ENCODE measurements at places on chromosomes 13 and 19.
A peak's percentile ranks its signal among the peaks of the same experiment; 100 is the strongest.

GRCh38 chr19:2476451-2477140, 669 bp downstream of the GADD45B start:
- peak; percentile 55 for DNase-seq

DNA sequence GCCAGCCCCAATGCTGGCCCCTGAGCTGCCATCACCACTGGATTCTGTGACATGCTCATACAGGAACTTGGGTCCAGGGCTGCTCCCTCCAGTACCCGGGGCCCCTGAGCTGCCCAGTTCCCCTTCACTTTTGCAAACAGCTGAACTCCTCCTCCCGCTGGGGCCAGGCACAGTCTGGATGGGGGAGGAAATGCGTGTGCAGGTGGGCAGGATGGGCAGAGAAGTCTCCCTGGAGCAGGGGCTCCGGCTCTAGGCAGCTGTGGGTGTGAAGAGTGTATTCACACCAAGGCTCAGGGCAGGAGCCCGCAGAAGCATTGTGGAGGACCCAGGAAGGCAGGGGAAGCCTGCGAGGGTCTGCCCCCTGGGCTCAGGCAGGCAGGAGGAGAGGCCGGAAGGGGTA, 12.4 kb downstream of the POP4 start:
- no peak for DNase-seq

DNA sequence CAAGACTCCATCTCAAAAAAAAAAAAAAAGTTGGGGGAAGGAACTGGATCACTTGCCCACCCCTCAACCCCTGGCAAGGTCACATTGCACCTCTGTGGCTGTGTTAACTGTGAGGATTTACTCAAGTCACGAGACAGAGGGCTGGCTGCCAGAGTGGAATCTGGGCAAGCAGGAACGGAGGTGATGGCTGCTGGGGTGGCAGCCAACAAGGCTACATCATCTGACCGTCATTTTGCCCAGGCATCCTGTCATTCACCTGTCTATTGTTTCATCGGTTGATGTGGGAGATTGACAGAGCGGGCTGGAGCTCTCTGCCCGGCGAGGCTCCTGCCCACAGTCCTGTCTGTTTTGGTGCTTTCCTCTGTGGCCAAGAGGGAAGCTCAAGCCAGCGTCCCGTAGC, 75.7 kb downstream of the DPF1 start:
- DNase-seq = no peak

DNA sequence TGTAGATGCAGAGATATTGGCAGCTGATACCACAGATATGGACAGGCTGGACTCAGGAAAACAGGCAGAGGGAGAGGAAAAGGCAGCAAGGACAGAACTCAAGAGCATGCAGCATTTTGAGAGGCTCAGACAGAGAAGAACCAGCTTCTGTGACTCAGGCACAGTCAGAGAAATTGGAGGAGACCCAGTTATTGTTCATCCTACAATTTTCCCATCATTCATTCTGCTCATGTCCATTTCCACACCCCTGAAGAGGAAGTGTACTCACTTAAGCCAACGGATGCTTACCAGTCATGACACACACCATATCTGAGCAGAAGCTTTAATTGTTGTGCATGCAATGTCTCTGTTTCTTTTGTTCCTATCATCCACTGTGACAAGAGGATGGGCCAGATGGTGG, 359.8 kb upstream of the HTR2A start:
- no peak for DNase-seq

DNA sequence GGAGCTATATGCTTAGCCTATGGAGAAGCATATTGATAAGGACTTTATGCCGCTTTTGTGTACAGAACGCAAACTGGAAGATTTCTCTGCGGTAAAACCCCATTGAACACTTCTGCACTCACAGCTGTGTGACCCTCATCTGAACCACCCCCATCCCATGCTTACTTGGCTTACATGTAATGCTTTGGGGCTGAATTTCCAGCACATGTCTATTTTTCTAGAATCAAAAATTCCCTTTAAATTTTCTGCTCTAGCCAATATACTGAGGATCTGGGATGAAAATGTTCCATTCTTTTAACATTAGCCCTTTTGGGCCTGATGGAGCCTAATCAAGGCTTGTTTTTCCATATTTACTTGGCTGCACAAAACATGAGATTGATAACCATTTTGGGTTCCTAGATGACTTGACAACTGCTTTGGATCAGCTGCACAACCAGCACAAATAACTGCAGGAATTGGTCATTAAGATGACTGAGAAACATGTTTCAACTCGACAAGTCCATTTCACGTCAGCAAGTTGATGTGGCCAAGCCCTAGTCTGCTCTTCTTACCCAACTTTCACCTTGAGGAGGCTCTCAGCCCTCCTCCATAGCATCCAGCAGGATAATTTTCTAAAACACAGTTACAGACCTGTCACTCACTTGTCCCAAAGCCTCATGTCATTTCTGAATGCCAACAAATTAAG, 52.4 kb downstream of the TNFSF11 start:
- no peak for DNase-seq

DNA sequence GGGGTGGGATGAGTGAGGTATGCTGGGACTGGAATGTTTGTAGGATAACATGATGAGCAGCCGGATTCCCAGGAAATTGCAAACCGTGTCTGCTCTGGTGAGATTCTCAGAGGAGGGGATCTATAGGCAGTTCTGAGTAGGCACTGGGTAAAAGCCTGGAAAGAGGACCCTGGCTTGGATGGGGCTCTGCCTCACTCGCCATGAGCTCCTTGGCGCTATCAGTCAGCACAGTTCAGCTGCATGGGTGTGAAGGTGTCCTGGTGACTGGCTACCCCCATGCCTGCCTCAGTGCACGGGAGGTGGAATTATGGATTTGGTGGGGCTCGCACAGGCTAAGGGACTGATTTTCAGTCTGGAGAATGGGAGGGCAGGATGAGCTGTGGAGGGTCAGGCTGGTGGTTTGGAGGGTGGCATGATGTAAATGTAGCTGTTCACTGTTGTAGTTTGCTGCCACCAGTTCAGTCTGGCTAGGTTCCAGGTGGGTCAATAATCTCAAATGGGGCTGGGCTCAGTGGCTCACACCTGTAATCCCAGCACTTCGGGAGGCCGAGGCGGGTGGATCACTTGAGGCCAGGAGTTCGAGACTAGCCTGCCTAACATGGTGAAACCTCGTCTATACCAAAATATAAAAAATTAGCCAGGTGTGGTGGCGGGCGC, 9.2 kb upstream of the ZNF627 start:
- no peak for DNase-seq

DNA sequence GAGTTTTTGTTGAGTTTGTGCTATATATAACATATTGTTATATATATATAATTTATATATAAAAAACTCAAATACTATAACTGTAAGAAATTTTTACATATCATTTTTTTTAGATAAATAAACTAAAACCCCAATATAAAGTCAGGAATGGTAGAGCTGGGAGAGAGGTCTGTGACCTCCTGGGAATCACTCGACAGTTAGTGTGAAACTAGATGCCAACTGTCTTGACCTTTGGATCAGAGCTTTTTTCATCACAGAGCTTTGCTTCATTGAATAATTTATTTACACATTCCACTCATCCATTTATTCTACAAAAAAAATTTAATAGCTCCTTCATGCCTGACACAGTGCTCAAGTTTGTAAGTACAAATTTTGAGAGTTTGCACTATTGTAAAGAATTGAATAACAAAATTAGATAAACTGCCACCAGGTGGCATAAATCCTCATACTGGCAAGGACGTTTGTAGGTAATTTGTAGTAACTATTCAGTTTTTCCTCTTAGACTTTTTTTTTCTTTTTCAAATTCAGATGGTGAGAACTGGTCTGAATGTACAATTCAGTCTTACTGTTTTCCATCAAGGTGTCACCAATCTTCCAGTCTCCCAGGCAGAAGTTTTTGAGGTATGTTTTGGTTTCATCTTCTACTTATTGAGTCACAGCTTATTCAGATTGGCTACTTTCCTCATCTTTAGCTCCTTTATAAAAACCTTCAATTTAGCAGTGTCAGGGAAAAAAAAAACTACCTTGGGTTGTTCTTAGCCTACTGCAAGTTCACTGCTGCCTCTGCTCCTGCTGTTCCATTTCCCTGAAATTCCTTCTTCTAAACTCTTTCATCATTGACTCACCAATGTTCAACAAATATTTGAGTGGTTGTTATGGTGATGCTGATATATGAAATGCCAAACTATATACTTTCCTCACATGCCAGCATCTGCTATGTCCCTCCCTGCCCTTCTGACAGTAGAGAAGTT, 28.7 kb downstream of the LACC1 start:
- DNase-seq = no peak

DNA sequence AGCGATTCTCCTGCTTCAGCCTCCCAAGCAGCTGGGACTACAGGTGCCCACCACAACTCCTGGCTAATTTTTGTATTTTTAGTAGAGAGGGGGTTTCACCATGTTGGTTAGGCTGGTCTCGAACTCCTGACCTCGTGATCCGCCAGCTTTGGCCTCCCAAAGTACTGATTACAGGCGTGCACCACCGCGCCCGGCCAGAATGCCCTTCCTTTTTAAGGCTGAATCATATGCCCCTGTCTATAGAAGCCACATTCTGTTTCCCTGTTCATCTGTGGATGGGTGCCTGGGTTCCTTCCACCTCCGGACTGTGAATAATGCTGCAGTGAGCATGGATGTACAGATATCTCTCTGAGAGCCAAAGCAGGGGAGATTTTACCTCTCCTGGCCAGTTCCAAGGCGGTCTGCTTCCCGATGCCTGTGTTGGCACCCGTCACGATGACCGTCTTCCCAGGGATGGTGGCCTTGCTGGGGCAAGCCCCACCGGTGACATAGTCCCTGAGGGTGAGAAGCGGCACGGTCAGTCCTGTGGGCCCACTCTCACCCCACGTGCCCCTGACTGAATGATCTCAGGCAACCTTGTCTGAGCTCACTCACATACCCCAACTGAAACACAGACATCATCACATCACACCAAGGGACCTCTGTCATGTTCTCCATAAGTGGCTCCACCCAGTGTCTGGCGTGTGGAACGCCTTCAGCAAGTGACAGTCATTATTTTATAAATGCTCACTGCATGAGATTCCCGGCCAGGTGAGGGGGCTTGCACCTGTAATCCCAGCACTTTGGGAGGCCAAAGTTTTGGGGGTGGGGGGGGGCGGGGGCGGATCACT, 4.0 kb downstream of the RDH13 start:
- no peak for DNase-seq

GRCh38 chr13:65656740-65657329, 1573.3 kb downstream of the PCDH9 start:
- no peak for DNase-seq

DNA sequence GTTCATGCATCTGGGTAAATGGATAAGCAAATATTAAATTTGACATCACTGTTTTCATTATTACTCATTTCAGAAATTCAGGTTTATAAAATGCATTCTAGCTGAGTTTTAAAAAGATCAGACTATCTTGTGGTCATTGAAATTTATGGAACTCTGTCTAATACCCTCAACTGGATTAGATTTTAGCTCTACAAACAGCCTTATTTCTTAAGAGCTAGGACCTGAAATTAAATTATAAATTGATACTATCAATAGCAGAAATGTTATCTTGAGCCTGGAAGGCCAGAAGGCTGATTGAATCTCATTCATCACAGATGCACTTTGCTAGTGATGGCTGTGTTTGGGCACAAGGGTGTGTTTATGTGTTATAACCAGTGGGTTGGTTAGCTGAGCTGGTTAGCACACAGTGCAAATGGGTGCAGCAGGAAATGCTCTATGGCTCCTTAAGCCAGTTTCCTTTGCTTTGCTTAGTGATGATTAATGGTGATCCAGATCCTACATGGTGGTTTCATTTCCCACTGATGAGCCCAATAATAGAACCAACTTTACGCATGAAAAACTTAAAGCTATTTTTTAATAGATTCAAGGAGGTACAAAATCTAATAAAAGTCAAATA, 310.8 kb upstream of the KLF12 start:
- no peak for DNase-seq

DNA sequence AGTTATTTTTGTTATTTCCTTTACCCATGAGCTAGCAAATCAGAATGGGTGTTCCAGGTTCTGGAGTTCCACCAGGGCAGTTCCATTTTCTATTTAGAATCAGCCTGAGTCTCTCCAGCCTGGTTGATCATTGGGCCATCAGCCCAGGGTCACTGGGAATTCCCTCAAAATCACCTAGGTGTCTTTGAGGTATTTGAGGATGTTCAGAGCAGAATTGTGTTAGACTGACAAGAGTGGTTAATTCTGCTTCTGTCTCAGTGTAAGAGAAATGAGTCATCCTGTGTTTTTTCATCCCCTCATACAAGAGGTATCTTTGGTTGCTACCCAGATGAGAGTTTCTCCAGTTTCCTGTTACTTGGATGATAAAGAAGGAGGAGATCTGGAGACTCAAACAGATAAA, 11.7 kb downstream of the ZNF66 start:
- no peak for DNase-seq
